Suppressor macrophage treated with lipopolysaccharide for 4 hours (primary cell): ENCODE measurements at places on chromosomes 6 and 20.

DNA sequence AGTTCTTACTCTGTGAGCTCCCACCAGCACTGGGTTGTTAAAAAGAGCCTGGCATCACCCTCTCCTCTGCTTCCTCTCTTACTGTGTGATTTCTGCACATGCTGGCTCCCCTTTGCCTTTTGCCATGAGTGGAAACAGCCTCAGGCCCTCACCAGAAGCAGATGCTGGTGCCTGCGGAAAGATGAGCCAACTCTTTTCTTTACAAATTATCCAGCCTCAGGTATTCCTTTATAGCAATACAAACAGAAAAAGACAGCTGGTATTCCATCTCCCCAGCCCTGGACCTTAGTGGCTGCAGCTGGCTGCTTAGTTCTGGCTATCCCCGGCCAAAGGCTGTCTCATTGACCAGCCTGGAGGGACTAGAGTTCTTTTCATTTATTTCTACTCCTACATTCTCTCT lies 129.1 kb downstream of the IMPG1 start:
- DNase-seq = no peak

DNA sequence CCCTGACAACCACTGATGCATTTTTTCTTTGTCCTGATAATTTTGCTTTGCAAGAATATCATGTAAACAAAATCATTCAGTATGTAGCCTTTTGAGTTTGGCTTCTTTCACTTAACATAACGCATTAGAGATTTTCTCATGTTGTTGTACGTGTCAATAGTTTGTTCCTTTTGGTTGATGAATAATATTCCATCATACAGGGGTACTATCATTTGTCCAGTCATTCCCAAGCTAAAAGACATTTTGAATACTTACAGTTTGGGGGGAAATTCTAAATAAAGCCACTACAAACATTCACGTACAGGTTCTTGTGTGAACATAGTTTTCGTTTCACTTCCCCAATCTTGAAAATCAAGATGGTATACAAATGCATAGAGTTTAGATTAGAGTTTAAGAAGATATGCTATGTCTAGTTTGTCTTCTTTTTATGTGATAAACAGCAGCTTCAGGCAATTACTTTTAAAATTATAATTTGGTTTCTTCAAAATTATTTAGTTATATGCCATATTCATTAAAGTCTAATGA lies 5.2 kb downstream of the HAO1 start:
- peak; percentile 26 for DNase-seq

GRCh38 chr6:93580446-93580845 lies 161.1 kb upstream of the EPHA7 start:
- DNase-seq = no peak

- DNase-seq = peak; percentile 93
Measured at GRCh38 chr6:2940010-2940850, 31.1 kb downstream of the SERPINB6 start.

GRCh38 chr6:167799033-167799821 lies 27.5 kb upstream of the AFDN start:
- no peak for DNase-seq

- no peak for DNase-seq
Measured at GRCh38 chr20:38591474-38592410, 9.9 kb upstream of the ARHGAP40 start.

DNA sequence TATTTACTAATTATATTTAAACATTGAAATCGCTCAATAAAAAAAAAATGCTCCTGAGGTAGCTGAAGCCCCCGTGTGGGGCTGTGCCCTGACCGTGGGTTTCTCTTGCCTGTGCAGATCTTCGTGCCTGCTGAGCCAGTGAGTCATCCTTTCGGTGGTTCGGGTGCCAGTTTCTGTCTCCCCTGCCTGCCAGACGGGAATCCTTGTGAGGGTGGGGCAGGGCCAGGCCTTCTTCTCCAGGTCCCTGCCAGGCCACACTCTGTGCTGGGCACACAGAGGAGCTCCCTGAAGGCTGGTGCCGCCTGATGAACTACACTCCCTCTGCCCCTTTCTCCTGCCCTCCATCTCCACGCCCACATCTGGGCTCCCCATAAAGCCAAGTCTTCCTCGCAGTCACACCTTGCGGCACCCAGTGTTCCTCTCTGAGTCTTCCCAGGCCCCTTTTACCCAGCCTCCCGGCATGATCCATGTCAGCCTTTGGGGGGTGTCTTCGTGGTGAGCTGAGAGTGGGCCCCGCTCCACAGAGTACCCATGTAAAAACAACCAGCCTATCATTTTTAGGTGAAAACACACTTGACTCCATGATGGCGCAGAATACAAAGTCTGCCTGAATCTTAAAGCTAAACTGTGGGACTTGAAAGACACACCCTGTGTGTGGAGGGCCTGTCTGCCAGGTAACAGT lies 19.3 kb downstream of the FGD2 start:
- DNase-seq = no peak

GRCh38 chr6:84804720-84805119 lies 40.3 kb upstream of the TBX18 start:
- DNase-seq = no peak

DNA sequence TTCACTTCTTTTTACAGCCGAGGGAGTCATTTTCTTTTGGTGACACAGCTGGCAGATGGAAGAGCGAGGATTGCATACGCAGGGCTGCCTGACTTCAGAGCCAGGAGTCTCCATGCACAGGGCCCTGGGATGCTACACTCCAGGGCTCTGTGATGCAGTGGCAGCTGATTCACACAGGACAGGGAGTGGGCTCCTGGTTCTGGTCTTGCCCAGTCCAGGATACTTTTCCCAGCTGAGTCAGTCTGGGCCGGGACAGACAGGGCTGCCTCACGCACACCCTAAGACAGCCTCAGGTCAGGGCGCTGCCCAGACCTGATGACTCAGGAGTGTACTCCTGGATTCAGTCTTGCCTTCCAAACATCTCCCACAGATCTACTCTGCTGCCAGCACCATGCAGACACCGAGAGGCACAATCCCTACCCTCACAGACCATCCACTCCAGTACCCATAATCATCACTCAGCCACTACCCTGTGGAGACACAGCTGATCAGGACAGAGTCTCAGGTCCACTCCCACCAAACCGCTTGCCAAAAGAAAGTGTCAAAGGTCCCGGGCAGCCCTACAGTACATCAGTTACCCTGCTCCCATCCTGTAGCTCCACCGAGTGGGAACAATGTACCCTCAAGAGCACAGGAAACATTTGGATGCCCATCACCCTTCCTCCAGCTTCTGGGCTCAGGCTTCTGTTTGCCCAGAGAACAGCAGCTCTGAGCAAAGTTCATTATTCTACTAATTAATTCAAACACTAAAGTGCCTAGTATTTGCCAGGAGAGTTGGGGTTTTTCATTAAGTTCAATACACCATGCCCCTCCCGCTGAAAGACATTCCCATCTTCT lies 11.5 kb downstream of the SDC4 start:
- DNase-seq = no peak

- no peak for DNase-seq
Measured at GRCh38 chr20:23125159-23125558, 39.0 kb upstream of the CD93 start.
